ENCODE measurements at places on chromosomes 6 and 20.
A peak's percentile ranks its signal among the peaks of the same experiment; 100 is the strongest.

- no peak for DNase-seq
Observed at GRCh38 chr20:20373091-20373571, 5.2 kb downstream of the INSM1 start.

DNA sequence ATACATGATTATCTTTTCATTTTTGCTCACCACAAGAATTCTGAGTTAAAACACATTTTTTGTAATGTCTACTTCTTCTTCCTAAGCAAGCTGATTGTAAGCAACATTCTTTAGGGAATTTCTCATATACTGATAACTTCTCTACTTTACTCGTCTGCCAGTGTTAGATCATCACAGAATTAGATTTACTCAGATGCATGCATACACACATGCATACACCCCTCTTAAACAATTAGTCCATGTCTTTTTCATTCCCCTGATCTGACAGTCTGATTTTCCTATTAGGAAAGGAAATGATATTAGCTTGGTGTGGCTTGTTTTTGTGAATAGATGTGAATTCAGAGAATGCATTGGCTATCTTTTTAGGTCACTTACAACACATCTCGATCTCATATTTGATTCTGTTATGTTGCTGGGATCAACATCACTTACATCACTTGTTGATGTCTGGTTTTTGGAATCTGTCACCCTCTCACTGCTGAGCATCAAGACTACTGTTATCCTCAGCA, 91.4 kb downstream of the FIG4 start:
- no peak for DNase-seq

GRCh38 chr6:28693033-28693750, 167.5 kb downstream of the GPX5 start:
- DNase-seq = no peak

- no peak for DNase-seq
Observed at GRCh38 chr6:6964675-6965074, 143.1 kb upstream of the RREB1 start.

- no peak for DNase-seq
Observed at GRCh38 chr20:17612992-17613327, 43.1 kb downstream of the DSTN start.

DNA sequence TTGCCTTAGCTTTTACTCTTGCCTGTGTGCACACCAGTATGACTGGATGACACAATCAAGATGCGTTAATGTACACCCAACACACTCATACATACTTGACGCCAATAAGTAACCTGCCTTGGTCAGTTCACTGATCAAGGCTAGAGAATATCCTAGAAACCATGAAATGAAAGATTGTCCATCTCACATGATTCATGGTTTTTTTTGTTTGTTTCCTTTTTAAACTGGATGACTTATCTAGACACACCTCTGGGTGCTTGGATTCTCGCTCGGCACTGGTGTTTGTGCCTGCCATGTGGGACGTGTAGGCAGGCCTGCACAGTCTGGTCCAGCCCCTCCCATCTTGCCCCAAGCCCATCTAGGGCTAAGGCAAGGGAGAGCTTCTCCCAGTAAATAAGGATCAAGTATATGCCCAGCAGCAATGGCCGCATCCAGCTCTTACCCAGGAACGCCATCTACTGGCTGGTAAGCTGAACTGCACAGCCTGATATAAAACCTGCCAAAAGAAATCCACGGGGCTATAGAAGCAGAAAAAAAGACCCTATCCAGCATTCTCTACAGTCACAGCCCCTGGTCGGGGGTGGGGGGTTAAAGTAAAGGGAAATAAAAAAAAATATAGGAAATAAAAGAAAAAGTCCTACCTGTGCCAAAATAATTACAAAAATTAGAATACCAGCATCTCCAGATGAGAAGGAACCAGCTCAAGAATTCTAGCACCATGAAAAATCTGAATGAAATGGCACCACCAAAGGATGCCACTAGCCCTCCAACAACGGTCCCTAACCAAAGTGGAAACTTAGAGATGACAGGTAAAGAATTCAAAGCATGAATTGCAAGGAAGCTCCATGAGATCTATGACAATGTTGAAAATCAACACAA, 73.3 kb downstream of the OTOR start:
- no peak for DNase-seq

DNA sequence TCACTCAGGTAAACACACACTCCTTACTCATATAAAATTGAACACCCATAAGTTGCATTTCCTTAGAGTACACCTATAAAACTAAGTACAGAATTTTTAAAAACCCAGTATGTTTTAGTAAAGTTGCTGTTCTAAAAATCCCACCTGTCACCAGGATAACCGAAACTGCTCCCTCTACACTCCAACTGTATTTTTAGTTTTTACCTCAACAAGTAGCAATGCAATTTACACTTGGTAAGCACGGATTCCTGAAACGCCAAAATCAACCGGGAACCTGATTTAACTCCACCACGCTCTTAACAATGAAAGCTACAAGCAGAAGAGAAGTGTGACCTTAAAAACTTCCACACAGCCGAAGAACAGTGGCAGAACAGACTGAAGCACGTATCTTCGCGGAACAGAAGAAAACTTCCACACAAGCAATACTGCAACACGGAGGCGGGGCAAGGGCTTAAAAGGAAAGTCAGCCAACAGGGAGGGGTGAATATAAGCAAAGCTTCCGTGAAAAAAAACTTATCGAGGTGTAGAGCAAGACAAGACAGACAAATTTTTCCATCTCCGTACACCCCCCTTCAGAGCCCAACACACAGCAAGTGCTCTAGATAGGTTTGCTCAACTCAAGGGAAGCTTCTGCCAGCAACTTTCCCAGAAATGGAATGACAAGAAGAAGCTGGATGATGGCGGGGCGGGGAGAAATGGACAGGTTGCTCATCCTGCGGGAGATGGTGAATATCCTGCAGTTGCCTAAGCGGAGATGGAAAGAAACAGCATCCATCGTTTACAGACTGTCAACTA, 1.4 kb downstream of the STAU1 start:
- no peak for DNase-seq

- peak; percentile 39 for DNase-seq
Observed at GRCh38 chr6:113862112-113862511, 5.0 kb downstream of the MARCKS start.

GRCh38 chr20:20130399-20130798, 78.1 kb downstream of the CFAP61 start:
- DNase-seq = no peak

DNA sequence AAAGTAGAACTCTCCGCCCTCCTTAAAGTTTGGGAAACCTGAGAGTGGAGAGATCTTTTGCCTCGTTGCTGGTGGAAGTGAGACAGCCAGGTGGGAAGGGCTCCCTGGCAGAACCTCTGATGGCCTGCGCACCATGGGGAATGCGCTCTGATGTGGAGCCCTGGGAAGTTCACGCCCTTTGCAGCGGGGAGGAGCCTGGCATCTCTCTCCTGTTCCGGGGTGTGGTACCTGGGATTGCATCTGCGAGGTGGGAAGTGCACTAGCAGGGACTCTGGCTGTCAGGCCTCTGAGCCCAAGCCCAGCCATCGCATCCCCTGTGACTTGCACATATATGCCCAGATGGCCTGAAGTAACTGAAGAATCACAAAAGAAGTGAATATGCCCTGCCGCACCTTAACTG, 159.8 kb downstream of the AKAP7 start:
- no peak for DNase-seq

GRCh38 chr6:20279608-20280287, 67.5 kb upstream of the MBOAT1 start:
- DNase-seq = no peak

DNA sequence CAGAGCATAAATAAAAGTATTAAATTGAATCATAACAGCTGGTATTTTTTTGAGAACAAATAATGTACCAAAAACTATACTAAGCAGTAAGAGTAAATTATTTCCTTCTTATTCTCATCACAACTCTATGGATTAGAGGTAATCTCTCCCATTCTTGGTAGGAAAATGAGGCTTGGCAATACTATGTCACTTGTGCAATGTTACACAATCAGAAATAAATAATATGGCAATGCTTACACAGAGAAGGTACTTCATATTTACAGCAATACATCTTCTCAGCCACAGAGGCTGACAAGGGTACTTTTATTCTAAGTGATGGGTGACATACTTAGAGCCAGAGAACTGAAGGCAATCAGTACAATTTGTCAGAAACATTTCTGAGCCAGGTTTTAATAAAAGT, 3.9 kb downstream of the DST start:
- DNase-seq = no peak

DNA sequence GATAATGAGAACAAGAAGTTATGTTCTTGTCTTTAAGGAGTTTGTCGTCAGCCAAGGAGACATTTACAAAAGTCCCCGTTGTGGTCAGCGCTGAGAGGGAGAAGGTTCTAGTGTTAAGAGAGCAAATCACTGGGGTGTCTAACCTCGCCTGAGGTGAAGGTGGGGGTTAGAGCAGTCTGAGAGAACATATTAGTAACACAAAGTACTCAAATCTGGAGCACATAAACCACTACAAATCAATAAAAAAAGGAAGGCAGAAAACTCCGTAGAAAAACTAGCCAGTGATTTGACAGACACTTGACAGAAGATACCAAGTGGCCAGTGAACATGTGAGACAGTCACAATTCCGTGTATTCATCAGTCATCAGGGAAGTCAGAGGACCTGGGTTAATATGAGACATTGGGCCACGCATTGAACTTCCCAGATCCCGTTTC, 45.4 kb downstream of the CDS2 start:
- DNase-seq = no peak

DNA sequence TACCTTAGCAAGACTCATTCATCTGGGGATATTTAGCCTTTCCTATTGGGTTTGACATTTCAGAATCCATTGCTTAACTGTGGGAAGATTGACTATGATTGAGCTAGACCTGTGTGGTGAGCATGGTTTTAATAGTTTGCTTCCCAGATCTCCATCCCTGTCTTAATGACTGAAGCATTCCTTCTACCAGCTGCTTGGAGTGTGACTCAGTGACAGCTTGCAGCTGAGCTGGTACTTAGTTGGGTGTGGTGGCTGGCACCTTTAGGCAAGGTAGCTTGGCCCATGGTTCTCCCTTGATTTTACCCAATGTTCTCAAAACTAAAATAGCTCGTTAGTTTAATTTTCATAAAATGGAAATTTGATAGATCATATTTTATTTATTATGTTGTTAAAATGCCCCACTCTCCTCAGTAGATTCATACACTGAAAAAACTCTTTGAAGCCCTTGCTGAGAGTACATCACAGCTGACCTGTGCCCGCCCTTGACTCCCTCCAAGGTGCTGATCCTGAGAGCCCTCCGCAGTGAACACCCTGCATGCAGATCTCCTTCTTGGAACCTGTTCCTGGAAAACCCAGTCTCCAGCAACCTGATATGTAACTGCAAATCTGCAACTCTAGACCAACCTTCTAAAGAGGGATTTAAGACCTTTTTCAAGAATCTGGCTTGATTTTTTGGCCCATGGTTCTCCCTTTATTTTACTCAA, 19.1 kb downstream of the DOK5 start:
- no peak for DNase-seq

- DNase-seq = no peak
Observed at GRCh38 chr20:44566018-44566417, 16.4 kb upstream of the PKIG start.

- DNase-seq = no peak
Observed at GRCh38 chr20:10665027-10665561, 8.7 kb downstream of the JAG1 start.

DNA sequence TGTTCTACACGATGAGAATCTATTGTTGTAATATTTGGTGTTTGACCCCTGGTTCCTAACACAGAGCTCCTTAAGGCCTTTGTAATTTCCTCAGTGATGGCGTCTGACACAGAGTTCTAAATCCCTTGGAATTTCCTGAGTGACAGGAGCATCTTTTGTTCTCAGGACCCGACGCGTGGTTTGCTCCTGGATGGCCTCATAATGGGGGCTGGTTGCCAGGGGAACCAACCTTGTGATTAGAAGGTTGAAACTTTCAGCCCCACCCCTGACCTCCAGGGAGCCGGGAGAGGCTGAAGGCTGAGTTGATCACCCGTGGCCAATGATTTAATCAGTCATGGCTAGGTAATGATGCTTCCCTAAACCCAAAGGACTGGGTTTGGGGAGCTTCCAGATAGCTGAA, 20.5 kb upstream of the ZNF133 start:
- no peak for DNase-seq

- DNase-seq = no peak
Observed at GRCh38 chr6:90177544-90178383, 118.9 kb downstream of the BACH2 start.

GRCh38 chr6:124436803-124437202, 525.4 kb upstream of the RNF217 start:
- no peak for DNase-seq

DNA sequence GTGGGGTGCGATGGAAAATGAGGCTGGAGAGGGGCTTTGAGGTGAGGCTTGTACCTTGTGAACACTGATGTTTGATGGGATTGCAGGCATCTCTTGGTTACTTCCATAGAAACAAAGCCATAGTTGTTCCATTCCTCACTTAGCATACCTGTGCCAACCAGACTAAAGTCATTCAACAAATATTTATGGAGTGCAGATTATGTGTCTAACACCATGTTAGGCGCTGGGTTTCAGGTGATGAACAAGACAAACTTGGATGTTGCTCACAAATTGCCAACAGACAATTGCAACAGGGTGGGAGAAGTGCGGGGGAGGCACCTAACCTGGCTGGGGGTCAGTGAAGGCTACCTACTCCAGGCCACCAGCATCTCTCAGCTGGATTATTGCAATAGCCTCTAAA, 1.5 kb downstream of the TTPAL start:
- no peak for DNase-seq

DNA sequence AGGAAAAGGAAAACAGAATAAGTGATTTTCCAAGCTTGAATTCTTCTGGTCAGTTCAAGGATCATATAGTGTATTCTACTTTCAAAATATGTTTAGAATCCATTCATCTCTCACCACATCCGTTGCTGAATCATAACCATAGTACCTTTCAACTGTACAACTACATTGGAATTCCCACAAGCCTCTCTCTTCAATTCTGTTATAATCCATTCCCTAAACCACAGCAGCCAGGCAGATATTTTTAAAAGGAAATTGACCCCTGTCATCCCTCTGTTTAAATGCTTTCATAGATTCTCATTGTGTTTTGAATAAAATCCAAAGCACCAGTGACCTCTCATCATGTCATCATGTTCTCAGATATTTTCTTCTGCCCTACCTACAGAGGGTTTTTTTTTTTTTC, 412.7 kb downstream of the GRIK2 start:
- DNase-seq = no peak

GRCh38 chr6:114334237-114334636, 8.6 kb downstream of the HS3ST5 start:
- no peak for DNase-seq

- no peak for DNase-seq
Observed at GRCh38 chr6:165987483-165988301, 180.0 kb downstream of the TBXT start.

- no peak for DNase-seq
Observed at GRCh38 chr20:42957704-42958095, 232.0 kb downstream of the PTPRT start.

- DNase-seq = no peak
Observed at GRCh38 chr20:45157962-45158361, 16.7 kb upstream of the PI3 start.

DNA sequence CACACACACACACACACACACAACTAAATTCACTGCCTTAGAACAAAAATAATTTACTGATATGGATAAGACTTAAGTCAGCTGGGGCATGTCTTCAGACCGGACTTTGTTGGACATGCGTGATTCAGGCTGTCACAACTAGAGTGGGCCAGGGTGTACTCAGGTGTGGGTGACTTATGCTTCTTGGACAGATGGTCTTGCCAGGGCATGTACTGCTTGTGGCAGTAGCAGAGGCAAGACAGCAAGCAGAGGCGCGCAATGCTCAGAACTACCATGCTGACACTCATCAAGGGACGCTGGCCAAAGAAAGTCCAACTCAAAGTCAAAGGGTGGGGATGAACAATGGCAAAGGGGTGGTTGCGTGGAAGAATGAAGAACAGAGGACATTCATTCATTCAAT, 437.5 kb downstream of the CBLN4 start:
- DNase-seq = no peak

- DNase-seq = no peak
Observed at GRCh38 chr6:169362501-169363121, 109.0 kb upstream of the THBS2 start.
